EL (cell line): ENCODE measurements at places on chromosomes 6 and 20.

DNA sequence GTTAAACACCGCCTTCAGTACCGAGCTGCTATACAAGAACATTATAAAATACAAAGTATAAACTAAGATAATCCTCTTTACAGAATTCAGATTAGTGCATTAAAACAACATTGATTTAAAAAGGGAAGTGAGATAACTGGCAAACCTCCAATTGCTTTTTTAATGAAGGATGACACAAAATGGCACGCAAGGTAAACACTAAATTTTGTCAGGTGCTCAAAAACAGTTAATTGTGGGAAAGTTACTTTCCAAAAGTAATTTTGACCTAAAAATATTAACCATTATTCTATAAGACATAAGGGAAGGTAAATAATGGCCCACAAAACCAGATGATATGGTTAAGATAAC lies 53.3 kb downstream of the STX7 start:
- DNase-seq, result no peak

DNA sequence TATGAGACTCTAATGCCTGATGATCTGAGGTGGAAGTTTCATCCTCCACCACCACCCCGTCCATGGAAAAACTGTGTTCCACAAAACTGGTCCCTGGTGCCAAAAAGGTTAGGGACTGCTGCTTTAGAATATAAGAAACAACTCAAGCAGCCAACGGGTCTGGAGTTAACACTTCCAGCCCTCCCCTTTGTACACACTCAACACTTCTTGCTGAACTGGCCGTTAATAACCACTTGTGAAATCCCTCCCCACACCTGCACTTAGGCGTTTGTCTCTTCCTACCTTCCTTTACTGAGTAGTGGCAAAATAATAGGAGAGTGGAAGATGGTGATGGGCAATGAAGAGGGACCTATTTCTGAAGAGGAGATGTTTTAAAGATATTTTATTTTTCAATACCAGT lies 10.5 kb downstream of the SAYSD1 start:
- no peak for DNase-seq

DNA sequence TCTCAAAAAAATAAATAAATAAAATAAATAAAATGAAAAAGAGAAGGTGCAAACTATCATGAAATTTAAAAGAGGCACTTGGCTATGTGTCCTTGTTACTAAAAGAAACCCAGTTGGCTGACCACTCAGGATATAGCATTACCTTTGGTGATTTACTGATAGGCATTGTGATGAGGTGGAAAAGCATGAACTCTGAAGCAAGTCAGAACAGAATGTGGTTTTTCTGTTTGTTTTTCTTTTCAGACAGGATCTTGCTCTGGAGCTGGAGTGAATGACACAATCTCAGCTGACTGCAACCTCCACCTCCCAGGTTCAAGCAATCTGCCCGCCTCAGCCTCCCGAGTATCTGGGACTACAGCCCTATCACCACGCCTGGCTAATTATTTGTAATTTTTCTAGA lies 31.9 kb downstream of the ZNF184 start:
- no peak for DNase-seq

- DNase-seq, result no peak
These were observed 275.4 kb downstream of the TAF4 start for GRCh38 chr20:61790116-61790827.

- no peak for DNase-seq
These were observed 23.0 kb downstream of the ERGIC3 start for GRCh38 chr20:35564905-35565304.

DNA sequence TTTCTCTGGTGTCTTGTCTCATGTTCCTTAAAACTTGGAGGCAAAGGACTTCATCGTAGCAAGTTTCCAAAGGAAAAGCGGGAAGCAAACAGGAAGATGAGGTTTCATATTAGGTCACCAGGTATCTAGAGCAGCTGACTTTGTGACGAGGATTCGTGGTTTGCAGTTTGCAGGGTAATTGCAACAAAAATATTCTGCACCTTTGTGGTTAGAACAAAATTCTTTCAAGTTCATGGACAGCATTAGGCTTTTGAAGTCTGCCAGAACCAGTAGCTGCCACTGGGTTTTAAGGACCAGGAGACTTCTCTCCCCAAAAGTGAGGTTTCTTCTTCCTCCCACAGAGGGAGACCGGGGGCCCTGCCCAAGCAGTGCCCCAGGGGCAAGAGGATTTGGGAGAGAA lies 63.4 kb downstream of the RPP40 start:
- no peak for DNase-seq

DNA sequence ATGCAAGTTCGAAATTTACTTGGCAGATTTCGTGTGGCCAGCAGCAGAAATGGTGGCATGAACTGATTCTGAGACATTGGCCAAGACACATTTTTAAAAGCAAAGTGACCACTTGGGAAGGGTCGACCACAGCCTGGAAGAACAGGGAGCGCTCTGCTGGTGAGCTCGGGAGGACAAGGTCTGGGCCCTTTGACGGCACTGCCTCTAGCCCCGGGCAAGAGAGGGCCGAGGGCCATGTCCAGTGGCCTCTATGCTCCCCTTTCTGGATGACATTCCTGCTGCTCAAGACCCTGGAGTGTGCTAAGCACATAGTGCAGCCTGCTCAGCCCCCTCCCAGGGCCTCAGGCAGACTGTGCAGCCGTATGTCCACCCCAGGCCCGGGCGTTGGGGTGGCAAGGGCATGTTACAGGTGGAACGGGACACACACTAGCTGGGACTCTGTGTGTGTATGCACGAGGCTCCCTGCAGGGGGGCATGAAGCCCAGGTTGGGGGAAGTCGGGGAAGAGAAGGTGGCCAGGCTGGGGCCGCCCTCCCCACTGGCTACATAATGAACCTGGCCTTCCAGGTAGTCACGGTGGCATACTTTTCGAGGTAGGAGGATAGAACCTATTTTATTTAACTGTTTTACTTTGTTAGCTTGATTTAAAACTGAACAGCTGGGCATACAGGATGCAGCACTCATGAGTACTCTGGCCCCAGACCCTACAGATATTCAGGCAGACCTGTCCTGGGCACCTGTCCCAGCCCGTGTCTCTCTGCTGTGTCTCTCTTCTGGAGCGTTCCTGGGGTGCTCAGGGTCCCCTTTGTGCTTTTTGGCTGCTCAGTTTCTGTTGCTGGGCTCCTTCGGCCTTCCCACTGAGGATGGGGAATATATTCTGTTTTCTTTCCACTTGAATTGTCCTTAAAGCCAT lies 6.4 kb downstream of the SYNJ2 start:
- DNase-seq, result no peak

DNA sequence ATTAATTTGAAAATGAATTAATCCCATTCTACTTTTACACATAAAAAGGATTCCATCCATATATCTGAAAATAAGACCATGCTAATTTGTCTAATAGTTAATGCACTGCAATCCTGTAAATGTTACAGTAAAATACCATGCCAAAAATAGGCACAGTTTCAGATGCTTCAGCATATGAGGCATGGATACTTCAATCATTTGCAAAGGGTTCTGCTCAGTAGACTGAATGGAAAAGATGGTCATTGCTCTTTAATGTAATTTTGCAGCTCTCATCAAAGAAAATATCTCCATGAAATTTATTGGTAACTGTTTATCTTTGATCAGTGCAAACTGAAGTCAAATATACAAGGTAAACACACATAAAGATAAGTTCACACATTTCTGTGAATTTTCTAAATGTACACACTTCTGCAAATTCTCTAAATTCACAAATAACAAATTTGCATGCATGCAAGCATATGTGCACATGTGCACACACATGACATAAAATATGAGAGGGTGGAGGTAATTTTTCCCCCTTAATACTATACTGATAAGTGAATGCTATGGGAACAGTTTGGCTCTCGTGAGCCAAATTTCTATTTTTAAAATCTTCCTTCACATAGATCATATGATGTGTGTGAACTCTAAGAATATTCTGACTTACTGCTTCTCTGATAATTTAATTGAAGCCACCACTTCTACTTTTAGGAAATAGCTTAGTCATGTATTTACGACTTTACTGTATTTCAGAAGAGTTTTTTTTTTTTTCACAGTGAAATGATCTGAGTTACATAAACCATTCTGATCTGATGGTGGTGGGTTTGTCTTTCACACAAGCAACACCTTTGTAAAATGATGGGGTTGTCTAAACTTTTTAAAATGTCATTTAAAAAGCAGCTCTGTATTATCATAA lies 996.8 kb upstream of the CITED2 start:
- DNase-seq, result no peak

DNA sequence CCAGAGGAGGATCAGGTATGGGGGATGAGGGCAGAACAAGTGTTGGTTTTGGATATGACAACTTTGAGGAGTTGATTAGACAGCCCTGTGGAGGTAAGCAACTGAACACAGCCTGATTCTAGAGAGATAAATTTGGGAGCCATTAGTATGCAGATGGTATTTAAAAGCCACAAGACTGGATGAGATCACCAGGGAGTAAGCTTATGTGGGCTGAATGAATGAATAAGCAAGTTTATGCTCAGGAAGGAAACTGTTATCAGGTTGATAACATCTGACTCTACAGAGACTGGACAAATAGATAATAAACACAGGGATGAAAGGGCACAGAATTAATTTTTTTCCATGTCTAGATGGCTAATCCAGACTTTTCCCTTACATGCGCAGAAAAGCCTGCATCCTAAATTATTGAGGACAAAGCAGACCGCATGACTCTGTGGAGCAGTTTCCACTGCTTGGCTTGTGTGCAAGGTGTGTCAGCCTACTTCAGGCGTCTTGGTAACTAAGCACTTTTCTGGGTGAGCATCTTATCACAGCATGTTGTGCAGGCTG lies 150.6 kb downstream of the GJA10 start:
- DNase-seq, result peak; percentile 62

GRCh38 chr6:111483736-111484632 lies 966 bp upstream of the REV3L start:
- DNase-seq, result peak; percentile 96

- no peak for DNase-seq
These were observed 1.2 kb upstream of the PHACTR3 start for GRCh38 chr20:59603176-59603575.

DNA sequence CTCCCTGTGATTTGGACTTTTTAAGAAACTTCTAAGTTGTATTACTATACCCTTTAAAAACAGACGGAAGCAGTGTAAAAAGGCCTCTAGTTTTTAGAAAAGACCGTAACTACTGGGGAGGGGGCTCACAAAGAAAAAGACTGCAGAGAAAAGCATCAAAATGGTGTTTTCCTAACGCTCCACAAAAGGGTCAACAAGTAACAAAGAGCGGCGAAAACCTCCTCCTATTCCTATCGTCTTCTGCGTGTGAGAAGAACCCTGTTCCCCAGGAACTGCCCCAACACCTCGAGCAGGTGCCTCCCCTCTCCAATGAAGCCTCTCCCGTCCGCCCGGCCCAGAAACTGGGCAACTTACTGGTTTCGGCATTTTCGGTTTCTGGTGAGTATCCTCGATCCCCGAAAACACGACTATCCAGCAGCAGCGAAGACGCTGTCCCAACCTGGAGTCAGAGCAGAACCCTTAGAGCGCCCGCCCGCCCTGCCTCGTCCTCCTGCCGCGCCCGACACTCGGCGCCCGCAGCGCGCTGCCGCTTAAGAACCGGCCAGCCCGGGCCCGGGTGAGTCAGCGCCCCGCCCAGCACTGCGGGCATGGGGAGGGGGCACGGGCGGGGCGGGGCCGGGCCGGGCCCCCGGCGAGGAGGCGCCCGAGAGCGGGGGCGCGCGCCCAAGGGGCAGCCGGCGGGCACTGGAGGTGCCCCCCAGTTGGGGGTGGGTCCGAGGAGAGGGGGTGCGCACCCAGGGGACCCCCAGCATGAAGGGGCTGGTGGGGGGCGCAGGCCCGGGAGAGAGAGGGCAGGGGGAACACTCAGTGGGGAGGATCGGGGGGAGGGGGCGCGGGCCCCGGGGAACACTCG lies 1.2 kb downstream of the EZR start:
- peak; percentile 81 for DNase-seq

DNA sequence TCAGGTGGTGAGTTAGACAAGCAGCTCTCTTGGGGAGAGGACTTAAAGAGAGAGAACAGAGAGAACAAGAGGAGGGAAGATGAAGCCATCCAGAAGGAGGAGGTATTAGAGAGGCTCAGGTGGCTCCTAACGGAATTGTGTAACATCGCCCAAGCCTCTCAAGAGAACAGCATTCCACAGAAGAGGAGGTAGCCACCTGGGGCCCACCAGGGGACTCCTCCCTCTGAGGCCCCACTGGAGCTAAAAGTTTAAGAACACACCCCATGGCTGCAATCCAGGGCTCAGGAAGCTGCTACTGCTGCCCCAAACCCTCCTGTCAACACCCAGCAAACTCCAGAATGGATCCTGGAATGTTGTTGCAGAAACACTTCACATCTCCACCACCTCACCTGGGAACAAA lies 23.6 kb upstream of the MDFI start:
- no peak for DNase-seq

- peak; percentile 25 for DNase-seq
These were observed 188.2 kb upstream of the QKI start for GRCh38 chr6:163226181-163226835.

DNA sequence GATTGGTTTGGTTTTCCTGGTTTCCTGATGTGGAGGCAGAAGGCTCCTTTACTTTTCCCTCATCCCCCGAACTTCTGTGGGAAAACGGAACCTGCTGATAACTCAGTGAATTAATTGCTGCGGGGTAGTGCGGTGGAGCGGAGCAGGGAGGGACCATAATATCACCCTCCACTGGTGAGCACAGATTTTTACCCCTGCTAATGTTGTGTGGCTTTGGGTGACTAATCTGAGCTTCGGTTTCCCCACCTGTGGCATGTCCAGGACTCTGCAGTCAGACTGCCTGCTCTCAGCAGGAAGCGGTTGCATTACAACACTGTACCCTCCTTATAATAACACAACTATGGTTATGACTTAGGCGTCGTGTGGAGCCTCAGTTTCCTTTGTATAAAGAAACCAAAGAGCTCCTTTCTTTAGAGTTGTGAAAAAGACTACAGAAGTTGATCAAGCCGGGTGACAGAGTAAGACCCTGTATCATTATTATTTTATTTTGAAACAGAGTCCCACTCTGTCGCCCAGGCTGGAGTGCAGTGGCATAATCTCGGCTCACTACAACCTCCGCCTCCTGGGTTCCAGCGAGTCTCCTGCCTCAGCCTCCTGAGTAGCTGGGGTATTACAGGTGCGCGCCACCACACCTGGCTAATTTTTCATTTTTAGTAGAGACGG lies 2.2 kb upstream of the ID1 start:
- peak; percentile 84 for DNase-seq

DNA sequence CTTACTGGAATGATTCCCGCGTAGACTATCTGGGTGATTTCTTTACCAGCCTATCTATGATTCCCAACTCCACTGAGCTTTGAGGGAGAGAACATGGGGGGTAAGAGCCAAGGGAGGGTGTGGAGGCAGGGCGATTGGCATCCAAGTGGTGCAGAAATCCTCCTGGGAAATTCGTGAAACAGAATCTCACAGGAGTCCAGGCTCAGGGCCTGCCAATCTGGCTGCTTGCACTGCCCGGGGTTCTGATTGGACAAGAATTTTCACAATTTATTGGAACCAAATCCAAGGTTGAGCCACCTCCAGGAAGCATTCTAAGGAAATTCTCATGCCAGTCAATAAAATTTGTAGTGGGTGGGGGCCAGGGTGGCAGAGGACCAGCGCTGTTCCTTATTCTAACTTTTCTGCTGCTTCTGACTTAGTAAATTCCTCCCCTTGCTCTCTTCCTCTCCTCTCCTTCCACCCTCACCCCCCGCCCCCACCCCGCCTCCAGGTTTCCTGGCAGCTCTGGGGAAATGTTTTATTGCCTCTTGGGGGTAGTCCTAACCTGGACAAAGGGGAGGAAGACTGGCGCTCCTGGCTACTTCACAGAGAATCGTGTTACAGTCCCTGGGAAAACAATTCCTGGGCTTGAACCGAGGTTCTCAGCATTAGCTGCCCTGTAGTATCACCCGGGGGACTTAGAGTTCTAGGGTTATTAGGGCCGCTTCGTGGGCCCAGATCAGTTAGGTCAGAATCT lies 3.1 kb downstream of the BMP6 start:
- DNase-seq, result no peak
